ENCODE measurements at places on chromosomes 1 and 21.

DNA sequence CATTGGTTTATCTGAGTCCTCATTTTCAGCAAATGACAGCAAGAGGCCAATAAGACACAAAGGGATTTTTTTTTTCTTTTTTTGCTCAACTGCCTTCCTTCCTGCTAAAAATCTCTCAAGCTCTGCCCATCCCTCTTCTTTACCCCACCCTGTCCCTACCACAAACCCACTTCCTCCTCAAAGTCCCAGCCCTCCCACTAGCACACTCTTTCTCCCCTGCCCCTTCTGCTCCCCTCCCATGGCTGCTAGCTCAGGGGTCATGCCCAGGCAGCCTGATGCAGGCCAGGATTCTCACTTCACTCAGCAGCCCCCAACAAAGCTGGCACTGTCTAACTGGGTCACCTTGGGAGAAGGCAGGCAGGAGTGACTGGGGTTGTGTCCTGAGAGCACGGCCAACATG, 28.8 kb upstream of the PPP2R5A start:
- no peak for DNase-seq

DNA sequence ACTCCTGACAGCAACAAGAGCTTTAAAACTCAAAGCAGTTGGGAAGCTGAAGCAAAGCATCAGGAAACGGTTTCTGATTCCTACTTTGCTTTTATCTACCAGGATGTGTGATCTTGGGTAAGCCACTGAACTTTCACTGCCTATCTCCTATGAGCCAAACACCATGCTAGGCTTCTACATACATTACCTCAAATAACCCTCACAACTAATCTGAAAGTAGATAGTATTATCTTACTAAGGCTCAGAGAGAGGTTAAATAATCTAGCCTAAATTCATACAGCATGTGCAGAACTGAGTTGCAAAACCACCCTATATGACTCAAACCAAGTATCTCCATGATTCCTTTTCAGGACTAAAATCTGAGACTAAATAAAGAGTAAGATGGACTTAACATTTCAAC, 83.8 kb downstream of the EVI5 start:
- no peak for DNase-seq

- DNase-seq = no peak
These were observed 76.7 kb downstream of the ASH1L start for GRCh38 chr1:155485945-155486344.

- peak; percentile 78 for DNase-seq
These were observed 75.7 kb downstream of the UCHL5 start for GRCh38 chr1:192983349-192983980.

GRCh38 chr1:19920132-19920710, 3.2 kb downstream of the PLA2G2E start:
- no peak for DNase-seq

DNA sequence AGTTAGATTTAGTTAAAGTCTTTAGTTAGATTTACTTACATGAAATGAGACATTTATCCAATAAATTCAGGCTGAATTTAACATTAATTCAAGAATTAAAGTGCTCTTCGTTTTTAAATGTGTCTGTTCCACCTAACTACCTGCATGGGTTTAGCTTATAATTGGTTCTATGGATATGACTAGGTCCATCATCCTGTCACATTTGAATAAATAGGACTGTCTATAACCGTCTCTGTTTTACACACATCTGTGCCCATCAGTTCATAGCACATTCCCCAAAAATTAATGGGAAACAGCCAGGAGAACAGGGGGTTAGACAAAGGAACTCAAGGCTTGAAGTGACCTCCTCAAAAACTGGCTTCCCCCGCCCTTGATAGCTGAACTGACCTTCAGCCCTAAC, 219.6 kb downstream of the MRPL39 start:
- DNase-seq = no peak

- no peak for DNase-seq
These were observed 9.2 kb downstream of the ADPRS start for GRCh38 chr1:36097693-36098585.

- peak; percentile 55 for DNase-seq
These were observed 16.3 kb upstream of the CDK18 start for GRCh38 chr1:205488074-205488723.

GRCh38 chr21:35451276-35451675, 402.2 kb upstream of the RUNX1 start:
- DNase-seq = no peak

Measured in mammary epithelial cell (primary cell).